Glutamatergic neuron (in vitro differentiated cells): ENCODE measurements at places on chromosomes 5 and 9.

- DNase-seq: no peak
Observed at GRCh38 chr5:120388016-120388781, 75.9 kb upstream of the PRR16 start.

- no peak for DNase-seq
Observed at GRCh38 chr5:172973931-172974330, 9.6 kb upstream of the ATP6V0E1 start.

DNA sequence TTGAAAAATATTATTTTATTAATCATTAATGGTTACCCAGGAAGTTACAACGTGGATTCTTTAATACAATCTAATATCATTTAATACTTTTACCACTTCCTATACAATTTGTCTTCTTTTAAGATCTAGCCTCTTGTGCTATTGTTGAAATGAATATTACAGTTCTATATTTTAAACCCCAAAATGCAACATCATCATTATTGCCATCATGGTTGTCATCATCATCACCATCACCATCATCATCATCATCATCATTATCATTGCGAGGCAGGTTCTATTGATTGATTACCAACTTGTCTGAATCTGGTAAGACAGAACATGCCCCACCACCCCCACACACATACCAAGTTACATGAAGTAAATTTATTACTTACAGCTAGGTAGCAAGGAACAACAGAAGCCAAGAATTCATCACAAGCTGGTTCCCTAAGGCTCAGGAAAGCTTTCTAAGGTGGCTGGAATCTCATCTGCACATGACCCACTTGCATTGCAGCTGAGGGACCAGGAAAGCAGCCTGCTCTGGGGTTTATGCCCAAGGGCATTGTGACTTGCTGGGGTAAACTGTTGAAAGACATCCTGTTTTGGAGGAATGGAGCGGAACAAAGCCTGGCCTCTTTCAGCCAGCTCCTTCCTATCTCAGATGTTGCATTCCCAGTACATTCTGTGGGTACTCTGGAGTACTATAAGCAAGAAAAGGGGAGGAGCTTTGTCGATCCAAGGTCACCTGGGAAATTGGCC, 418.1 kb downstream of the PRR16 start:
- no peak for DNase-seq

DNA sequence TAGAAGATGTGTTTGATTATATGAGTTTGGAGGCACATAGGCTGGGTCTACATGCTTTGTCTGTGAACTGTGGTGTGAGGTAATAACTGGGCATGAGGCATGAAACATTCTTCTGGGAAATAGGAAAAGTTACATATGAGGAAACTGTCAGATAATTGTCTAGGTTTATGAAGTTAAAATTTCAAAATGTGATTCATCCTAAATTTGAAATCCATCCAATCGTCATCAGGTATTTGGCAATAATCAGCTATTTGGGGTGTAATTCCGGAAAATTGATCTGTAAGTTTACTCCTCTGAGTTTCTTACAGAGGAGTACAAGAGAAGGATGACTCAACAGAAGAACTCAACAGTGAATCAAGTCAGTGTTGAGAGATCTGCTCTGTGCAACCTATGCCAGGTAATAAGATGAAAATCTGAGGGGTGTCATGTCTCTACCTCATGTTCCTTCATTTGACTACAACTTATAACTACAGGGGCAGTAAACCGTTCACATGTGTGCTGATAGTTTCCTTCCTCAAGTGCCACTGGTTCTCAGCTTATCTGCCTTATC, 1171.6 kb upstream of the CDH18 start:
- DNase-seq: no peak

DNA sequence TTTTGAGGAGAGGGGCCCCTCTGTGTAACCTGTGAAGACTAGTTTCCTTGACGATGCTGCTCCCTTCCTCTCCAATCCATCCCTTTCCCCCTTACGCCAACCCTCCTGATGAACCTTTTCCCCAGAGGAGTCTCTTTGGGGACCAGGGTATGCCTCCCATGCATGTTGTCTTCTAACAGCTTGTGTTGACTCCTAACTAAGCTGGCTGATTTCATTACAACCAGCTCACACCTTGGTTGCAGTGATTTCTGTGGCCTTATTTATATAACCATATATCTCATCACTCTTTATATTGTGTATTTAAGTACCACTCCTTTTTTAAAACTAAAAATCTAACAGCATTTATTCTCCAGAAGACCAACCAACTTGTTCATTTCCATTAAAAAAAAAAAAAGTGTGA, 42.5 kb downstream of the SFXN1 start:
- DNase-seq: no peak
